Activated T-cell treated with anti-CD3 and anti-CD28 coated beads for 48 hours (primary cell): ENCODE measurements at places on chromosomes 5 and 9.

- no peak for DNase-seq
These were observed 1.9 kb upstream of the PJA2 start for GRCh38 chr5:109411627-109412026.

GRCh38 chr9:36290996-36291395, 32.7 kb upstream of the GNE start:
- no peak for DNase-seq

- DNase-seq, result no peak
These were observed 133.8 kb downstream of the DENND1A start for GRCh38 chr9:123796094-123796493.

GRCh38 chr9:89603767-89604665, 796 bp upstream of the GADD45G start:
- DNase-seq, result peak; percentile 40

DNA sequence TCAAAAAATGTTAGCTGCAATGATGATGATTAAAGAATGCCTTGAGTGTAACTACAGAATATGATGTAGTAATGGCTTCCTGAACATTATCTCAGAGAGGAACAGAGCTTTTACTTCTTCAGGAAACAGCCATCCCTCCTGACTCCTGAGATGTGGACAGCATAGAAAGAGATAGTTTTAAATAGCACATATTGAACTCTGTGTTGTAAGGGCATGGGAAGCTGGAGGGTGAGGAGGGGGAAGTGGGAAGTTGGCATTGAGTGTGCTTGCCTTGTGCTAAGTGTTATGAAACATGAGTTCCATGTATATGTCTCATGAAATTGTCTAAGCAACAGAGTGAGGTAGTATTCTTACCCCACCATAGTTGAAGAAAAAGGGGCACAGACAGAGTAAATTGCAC, 161.5 kb upstream of the SLC28A3 start:
- DNase-seq, result no peak

GRCh38 chr9:88678431-88678830, 143.5 kb downstream of the NXNL2 start:
- DNase-seq, result no peak

DNA sequence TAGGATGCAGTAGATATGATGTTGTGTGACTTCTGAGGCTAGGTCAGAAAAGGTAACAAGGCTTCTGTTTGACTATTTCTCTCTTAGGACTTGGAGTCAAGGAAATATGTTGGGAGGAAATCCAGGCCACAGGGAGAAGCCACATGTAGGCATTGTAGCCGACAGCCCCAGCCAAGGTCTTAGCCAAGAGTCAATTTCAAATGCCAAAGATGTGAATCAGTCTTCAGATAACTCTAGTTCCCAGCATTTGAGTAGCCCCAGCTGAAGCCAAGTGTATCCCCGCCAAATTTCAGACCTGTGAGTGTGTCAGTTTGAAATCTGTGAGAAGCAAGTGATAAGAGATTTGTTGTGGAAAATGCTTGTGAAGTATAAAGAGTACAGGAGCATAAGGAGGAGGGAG, 38.1 kb upstream of the ISL1 start:
- DNase-seq, result no peak

DNA sequence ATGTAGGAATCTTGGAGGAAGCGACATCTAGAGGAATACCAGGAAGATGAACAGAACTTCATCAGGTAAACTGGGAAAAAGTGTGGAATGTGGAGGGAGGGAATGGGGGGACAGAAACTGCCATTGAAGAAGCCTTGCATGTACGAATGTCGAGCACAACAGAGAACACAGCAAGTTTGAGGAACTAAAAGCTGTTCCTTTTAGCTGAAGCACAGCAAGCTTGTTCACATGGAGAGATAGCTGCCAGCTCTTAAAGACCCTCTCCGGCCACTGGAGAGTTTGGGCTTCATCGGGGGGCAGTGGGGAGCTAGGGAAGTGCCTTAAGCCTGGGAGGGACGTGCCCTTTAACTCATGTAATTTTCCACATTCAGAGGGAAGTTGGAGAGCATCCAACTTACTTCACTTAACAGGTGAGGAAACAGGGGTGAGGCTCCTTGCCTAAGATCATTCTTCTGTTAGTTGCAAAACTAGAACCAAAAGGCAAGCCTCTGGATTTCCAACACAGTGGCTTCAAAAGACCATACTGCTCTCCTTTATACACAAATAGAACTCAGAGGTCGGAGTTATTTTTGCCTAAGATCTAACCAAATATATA, 2.3 kb upstream of the CYFIP2 start:
- no peak for DNase-seq

- DNase-seq, result no peak
These were observed 89.5 kb downstream of the ESM1 start for GRCh38 chr5:54895816-54896341.

- DNase-seq, result no peak
These were observed 33.5 kb upstream of the ZSWIM6 start for GRCh38 chr5:61298580-61298979.

DNA sequence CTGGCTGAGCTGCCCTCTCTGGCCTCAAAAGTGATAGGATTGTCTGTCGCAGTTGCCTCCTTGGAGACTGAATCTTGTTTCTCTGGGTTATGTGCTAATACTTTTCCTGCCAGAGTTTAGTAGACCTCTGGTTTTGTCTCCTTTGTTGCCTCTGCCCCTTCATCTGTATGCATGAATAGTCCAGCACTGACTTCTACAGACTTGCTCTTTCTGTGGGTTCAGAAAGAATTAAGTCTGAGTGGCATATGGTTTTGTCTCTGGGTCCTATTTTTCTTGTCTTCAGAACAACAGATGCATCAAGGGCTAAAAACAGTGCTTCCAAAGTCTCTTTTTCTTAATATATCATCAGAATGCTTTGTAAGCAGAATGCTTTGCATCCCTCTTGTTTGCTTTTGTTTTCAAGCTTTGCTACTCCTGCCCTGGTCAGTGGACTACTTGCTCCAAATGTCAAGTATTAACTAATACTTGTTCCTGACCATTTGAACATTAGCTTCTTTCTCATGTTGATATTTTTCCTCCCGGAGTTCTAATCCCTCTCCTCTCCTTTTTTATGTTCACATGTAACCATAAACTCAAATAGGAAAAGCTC, 131.7 kb downstream of the UNC13B start:
- no peak for DNase-seq

- no peak for DNase-seq
These were observed 1.5 kb downstream of the DIRAS2 start for GRCh38 chr9:90641086-90641485.

DNA sequence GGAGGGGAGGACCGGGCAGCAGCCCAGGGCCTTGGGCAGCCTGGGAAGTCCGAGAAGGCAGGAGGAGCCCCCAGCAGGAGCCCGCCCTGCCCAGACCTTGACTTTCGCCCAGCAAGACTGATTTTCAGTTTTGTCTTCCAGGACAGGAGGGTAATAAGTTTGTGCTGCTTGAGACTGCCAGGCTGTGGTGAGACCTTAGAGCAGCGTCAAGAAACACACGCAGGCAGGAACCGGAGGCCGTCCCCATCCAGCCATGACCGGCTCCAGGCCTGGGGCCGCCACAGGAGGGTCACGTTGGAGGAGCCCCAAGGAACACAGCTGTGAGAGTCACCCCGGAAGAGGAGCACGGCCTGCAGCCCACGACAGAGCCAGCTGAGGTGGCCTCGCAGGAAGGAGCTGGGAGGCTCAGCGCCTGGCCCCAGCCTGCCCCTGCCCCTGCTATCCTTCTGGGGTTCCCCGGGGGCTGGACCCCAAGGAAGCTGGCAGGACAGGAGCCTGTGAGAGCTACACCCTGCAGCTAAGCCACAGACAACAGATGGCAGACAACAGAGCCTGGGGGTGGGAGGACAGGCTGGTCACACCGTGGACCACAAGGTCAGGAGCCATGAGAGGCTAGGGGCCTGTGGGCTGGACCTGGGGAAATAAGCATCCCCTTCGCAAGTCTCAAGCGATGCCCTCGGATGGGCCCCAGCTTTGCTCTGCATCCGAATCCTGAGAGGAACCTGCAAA, 126.0 kb upstream of the FAM120A start:
- DNase-seq, result no peak

DNA sequence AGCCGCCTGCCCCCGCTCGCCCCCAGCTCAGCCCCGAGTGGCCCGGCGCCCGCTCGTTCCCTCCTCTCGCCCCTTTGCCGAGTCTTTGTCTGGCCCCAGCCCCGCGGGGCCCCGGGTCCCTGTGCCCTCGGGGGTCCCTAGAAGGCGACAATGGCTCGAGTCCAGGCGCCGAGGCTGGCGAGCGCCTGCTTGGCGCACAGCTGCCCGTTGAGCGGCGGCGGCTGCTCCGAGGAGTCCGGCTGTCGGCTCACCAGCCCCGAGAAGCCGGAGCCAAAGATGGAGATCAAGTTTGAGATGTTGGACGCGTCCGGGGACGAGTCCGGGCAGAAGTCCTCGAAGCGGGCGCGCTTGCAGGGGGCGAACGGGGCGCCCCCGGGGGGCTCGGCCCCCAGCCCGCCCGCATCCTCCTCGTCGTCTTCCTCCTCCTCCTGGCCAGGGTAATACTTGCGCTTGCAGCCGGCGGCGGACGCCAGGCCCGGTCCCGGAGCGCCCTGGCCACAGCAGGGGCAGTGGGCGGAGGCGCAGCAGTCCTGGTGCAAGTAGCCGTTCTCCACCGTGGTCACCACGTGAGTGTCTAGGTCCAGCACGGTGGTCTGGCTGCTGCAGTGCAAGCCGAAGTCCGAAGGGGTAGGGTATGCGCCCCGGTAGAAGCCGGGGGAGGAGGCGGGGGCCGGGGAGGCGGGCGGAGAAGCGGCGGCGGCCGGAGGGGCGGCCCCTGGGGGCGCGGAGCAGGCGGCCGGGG, 1.2 kb downstream of the IER5L start:
- no peak for DNase-seq

GRCh38 chr5:74131250-74131649, 505.3 kb downstream of the ARHGEF28 start:
- DNase-seq, result no peak

- DNase-seq, result no peak
These were observed 35.4 kb upstream of the ZNF354A start for GRCh38 chr5:178765753-178766300.

- DNase-seq, result no peak
These were observed 16.7 kb downstream of the COL15A1 start for GRCh38 chr9:98960409-98960808.

DNA sequence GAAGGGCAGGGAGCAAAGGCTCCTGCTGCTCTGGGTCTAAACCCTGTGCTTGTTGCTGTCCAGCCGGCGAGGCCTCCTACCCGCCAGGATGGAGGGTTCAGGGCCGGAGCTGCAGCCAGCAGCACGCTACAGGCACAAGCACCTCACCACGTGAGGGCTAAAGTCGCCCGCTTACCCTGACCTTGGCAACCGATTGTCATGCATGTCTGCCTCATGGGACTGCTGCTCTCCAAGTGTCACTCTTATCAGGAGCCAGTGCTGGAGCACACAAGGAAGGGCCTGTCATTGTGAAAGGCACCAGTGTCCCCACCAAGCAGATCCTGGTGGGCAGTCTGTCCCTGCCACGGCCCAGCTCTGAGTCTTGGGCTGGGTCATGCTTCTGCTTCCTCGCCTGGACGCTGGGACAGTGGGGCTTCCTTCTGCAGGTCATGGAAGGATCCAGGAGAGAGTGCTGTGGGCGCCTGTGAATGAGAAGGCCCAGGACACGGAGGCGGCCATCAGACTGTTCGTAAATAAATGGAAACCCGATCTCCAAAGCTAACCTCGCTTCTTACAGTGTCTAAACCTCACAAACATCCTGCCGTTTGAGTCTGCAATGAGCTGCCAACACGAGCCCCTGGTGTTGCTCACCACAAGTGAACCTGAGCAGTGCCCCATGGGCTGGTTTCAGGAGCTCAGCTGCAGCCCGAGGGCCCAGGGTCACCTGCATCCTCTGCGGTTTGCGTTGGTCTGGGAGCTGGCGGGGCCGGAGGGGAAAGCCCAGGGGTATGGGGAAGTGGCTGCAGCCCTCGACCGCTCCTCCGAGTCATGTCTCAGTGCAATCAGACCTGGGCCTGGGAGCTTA, 58.2 kb upstream of the RXRA start:
- no peak for DNase-seq

DNA sequence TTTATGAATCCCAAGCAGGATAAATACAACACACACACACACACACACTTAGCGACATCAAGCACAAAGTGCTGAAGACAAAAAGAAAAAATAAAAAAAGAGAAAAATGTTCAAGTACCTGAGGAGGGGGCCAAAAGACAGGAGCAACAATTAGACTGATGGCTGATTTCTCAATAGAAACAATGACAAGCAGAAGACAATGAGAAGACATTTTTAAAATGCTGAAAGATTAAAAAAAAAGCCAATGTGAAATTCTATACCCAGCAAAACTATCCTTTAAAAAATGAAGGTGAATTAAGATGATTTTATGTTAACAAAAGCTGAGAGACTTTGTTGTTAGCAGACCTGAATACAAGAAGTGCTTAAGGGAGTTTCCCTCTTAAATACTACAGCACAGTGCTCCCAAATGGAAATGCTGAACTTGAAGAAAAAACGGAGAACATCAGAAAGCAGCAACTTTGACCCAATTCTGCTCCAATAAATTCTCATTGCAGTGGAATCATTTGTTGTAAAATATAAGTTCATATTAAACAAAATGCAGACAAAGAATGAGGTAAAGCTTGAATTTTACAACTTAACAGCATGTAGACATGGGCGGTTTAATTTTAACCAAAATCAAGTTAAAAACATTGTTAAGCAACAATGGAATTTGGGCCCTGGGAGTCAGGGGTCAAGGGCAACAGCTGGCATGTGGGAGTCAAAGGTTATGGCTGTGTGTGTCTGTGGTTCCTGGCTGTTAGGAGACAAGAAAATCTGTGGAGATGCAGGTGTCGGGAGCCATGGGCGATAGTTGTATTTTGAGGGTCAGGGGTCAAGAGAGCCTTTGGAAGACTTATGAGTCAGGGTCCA, 776 bp upstream of the RANBP17 start:
- no peak for DNase-seq

DNA sequence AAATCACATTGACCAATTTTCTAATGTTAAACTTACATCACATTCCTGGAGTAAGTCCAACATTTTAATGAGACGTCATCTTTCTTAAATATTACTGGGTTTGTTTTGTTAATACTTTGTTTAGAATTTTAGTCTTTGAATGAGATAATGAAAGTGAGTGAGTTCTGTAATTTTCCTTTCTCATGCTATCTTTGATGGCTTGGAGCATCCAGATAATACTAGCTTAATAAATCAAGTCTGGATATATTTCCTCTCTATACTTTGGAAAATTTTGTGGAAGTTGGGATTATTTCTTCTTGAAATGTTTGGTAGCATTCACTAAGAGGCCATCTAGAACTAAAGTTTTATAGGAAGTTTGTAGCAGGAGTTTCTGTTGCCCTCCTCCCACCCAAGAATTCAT, 90.8 kb upstream of the IL7R start:
- no peak for DNase-seq

DNA sequence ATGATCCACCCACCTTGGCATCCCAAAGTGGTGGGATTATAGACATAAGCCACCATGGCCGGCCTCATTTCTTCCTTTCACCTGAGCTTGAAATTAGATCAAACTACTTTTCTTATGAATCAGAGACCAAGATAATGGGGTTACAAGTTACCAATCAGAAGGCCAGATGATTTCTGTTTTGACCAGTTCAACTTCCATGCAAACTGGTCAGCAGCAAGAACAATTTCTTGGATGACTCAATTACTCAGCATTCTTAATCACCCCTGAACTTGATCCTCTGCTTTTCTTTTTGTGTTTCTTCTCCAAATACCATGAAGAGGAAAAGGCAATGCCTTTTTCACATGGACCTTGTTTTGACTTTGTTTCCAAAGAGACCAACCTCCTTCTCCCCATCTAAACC, 10.0 kb upstream of the PLIN2 start:
- DNase-seq, result no peak
